CD4-positive, alpha-beta T cell treated with Interleukin-6 at 100 ng/mL for 8 hours (primary cell): ENCODE measurements at places on chromosomes 6 and 20.

DNA sequence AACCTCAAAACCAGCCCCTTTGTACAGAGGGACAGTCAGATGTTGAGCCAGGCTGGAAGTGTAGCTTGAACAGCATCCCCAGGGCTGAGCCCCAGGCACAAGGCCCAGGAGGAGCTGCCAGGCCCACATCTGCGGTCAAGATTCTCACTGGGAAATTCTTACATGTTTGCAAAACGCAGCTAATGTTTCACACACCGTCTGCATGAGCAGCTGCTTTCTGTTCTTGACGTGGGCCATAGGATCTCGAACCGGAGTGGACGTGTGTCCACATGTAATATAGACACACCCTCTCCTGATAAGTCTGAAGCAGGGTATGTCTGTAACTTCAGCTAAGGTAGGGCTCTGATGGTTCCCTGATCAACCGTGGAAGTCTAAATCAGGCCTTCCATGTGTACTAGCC lies 41.3 kb upstream of the TRAF3IP2 start:
- DNase-seq: no peak

DNA sequence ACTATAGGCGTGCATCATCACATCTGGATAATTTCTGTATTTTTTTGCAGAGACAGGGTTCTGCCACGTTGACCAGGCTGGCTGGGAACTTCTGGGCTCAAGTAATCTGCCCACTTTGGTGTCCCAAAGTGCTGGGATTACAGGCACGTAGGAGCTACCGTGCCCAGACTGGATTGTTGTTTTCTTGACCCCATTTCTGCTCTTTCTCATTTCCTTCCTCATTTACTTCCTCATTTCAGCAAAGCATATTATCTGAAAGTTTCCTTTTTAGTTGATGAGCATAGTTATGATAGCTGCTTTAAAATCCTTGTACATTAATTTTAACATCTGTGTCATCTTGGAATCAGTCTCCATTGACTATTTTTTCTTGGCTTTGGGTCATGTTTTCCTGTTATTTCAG lies 301.0 kb upstream of the RUNX2 start:
- DNase-seq: no peak

DNA sequence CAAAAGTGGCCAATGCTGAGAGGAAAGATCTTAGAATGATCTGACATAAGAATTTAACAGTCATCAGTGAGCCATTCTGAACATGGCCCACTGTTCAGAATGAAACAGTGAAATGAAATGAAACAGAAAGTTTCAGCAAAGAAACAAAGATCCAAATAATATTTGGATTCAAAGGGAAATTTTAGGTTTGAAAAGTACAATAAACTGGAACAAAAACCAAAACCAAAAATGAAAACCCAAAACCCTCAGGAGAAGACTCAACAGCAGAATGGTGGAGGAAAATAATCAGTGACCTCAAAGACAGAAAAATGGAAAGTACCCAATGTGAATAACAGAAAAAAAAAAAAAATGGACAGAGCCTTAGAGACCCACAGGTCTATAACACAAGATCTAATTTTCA lies 66.1 kb upstream of the EMILIN3 start:
- no peak for DNase-seq

DNA sequence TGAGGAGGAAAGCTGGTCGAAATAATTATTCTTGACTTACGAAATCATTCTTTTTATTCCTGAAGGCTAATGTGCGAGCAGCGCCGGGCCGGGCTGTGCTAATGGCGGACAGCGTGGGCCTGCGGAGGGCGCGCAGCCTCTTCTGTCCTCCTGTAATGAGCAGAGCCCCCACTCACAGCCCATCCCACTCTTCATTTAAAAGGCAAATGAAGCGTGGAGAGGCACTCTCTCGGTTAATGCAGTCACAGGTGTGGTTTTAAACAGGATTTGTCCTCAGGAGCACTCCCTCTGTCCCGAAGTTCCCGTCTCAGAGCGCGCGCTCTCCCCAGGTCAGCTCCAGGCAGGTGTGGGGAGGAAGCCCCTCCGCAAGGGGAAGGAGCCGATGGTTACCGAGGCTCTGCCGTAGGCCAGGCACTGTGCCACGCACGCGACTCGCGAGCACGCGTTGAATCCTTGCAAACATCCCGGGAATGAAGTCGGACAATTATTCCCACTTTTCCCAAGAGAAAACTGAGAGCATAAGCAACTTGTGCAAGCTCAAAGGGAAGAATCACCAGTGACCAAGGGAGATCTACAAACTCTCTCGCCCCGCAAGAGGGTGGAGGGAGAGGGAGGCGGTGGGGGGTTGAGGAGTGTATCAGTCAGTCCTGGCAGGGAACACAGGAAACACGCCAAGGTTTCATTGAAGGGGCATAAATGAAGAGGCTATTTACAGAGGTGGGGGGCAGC lies 35.5 kb upstream of the ZFAND3 start:
- DNase-seq: no peak

DNA sequence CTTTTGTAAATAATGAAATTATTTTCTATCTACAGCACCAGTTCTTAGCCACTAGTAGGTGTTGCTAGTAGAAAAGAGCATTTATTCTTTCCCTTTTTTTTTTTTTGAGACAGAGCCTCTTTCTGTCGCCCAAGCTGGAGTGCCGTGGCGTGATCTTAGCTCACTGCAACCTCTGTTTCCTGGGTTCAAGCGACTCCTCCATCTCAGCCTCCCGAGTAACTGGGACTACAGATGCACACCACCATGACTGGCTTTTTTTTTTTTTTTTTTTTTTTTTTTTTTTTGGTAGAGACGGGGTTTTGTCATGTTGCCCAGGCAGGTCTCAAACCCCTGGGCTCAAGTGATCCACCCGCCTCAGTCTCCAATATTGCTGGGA lies 6.7 kb downstream of the PCMT1 start:
- DNase-seq: no peak

DNA sequence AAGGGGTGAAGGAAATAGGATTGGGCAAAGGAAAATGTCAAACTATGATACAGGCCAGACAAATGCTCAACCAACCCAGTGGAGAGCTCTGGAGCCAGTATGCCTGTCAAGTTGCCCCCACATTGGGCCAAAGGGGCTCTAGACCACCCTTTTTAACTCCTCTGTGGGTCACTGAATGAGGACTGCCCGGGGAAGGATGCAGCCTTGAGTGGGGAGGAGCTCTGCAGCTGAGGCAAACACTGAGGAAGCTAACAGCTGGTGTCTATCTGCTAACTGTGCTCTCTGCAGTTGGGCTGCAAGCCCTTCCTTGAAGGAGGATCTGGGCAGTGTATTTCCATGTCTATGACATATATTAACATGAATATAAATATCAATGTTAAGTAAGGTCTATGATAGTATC lies 98.4 kb upstream of the PRSS16 start:
- no peak for DNase-seq

DNA sequence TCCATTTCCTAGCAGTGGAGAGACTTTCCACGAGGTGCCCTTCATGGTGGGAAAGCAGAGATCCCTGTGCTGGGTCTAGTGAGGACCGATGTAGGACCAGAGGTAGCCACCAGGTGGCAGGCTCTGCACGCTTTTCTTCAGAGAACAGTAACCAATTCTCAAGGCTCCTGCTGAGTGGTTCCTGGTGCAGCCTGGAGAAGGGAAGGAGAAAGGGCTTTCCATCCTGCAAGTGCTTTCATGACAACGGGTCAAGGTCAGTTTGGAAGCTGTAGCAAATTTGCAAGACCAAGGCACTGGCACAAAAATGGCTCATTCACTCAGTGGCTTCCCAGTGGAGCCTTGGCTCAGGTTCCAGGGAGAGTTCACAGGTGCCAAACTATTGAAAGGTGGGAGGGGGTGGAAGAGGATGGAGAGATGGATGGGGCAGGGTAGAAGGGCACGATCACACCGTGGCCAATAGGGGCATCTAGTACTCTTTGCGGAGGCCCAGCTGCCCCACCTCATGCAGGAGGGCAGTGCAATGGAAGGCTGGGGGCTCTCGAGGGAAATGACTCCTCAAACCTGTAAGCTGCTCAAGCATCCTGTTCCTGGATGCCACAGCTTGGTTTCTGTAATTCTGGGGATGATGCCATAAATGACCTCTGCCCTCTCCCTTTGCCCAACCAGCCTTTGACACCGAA lies 25.5 kb upstream of the KCNK16 start:
- peak; percentile 36 for DNase-seq

GRCh38 chr6:92810913-92811312 lies 608.4 kb downstream of the EPHA7 start:
- DNase-seq: no peak

GRCh38 chr6:55040102-55040848 lies 134.0 kb upstream of the HCRTR2 start:
- DNase-seq: no peak

- no peak for DNase-seq
Observed at GRCh38 chr6:3232017-3232945, 4.8 kb upstream of the TUBB2B start.

DNA sequence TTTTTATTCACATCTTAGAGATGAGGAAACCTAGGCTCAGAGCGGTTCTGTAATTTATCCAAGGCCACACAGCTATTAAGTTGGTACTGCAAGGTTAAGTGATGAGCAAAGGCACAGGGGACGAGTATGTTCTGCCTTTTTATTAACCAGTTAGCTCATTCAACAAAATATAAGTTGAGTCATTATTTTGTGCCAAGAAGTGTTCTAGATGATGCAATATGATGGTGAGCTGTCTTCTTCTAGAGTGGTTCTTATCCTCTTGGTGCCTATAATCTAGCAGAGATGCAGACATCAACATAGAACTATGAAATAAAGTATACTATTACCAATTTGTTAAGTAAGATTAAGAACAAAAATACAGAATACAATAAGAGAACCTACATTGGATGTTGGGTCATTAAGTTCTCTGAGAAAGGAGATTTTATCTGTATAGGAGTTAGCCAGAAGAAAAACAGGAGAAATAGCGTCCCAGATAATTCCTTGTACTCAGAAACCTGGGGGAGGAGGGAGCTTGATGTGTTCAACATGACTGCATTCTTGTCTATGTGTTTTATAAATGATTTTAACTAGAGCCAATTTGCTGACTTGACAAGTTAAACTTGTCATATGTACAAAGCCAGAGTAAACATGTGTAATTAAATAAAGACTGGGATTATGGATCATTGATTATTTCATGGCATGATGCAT lies 122.3 kb downstream of the TBXT start:
- DNase-seq: no peak

DNA sequence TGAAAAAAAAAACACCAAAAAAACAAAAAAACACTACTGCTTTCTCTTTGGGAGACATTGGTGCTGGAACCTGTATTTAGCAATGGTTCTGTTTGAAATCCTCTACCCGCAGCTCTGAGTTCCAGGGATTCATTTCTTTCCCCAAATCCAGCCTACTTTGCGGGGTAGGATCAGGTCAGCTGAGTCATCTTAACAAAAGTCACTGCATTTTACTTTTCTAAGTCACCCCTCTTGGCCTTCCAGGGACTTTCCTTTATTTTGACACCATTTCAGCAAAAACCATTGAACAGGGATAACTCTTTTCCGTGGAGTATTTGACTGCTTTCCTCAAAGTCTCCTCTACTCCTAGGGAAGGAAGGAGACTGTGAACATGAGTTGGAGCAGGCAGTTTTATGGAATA lies 837.6 kb downstream of the MAFB start:
- no peak for DNase-seq

DNA sequence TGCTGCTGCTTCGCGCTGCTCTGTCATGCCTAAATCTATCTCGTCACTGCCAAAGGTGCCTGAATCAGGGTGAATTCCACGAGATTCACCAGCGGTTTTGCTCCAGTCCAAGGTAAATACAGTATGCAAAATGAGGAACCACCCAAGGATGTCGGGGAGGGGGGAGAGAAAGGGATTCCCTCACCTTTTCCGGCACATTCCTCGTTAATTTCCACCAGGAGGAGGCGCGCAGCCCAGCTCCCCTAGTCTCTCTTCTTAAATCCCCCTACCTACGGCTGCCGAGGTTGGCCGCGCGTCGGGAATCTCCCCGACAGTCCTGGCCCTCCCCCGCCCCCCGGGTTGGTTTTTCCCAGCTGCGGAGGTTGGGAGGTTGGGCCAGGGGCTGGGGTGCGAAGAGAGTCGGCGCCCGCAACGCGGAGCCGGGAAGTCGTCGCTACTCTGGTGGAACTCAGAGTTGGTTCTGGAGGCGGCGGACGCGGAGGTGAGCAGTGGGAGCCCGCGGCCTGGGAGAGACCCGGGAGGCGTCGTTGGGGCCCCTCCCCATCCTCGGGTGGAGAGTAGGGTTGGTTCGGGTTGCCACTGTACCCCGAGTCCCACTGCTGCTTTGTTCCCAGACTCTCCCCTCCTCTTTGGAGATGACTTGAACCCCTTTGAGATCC lies at the start of gene TPBG:
TPBG (plus strand) TSS at position 390 of the 659 bp plus-strand sequence. CDS start 1,145 bp downstream, outside the sequence.
- no peak for DNase-seq

- DNase-seq: no peak
Observed at GRCh38 chr20:15411781-15412180, 1074.4 kb upstream of the FLRT3 start.

GRCh38 chr20:38623061-38623460 lies 21.5 kb downstream of the ARHGAP40 start:
- DNase-seq: no peak

DNA sequence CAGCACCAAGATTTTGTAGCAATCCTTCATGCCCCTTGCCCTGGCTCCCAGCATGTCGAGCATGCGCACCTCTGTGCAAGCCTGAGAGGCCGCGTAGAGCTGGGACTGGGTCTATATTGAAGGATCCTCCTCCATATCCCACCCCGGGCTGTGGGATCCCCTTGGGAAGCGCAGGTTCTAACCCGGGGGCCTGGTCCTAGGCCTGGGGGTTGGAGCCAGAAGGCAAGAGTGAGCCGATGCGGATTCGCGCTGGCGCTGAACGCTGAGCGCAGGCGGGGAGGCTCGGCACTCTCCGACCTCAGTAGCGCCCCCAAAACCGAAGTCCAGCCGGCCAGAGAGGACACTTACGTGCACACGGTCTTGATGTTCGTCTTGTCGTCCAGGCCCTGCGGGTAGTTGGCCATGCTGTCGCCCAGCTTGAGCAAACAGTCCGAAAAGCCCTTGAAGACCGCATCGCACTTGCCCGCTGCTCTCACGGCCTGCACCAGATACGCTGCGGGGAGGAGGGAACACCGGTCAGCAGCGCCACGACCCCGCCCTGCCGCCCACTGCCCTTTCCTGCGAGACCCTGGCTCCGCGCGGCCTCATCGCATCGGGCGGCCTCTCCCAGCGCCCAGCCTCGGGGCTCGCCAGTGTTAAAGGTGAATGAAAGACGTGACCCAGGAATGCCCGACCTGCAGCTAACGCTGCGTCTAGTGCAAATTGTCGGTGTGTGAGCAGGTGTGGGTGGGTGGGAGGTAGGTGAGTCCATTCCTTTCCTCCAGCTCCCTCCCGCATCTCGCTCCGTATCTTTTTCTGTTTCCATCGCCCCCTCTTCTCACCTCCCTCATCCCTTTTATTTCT lies 4.5 kb downstream of the NRN1 start:
- no peak for DNase-seq

GRCh38 chr6:4313044-4313686 lies 177.8 kb upstream of the ECI2 start:
- DNase-seq: no peak
